Effector CD4-positive, alpha-beta T cell (primary cell): ENCODE measurements at places on chromosomes 6 and 20.

DNA sequence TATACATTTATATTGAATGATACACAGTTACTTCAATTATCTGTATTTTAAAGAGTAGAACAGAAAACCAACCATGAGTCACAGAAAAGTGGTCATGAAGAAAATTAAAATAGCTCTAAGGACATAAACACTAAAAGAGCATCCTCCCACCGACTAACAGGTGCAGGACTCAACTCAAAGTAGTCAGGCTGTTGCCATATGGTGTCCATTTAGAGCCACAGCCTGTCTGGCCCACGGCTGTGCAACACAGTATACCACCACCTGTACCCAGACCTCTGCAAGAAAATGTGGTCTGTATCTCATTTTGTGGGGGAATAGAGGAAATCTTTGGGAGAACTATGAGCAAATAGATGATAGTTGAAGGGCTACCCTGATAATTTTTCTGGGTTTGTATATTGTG is 449.8 kb upstream of the RNF217 start:
- no peak for DNase-seq

GRCh38 chr20:64161356-64162238 is 2.7 kb upstream of the MYT1 start:
- DNase-seq = no peak

GRCh38 chr6:170151804-170152123 is 139.1 kb downstream of the DLL1 start:
- DNase-seq = no peak

DNA sequence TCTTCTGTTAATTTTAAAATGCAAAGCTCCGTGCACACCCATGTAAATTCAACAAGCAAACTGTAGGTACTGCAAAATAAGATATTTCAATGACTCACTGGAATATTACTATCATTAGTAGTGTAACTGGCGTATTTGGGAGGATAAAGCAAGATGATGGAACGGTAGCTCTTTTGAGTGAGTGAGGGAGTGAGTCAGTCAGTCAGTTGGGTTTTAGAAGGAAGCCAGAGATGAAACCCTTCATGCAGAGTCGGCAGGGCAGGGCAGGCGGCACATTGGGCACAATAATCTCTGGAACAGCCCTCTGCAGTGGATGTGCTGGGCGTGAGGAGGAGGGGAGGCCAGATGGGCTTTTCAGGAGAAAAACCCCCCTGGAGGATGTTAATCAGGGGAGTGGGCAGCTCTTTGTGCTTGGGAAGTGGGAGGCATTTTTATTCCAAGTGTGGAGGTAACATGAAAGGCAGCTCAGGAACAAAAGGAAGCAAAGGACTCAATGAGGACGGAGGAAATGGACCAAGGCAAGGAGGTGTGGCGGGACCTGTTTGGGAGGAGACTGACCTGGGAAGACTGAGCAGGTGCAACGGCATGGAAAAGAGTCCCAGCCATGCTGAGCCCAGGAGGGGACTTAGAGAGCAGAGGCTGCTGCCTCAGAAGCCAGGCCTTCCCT is 171.2 kb downstream of the ZDHHC14 start:
- no peak for DNase-seq

DNA sequence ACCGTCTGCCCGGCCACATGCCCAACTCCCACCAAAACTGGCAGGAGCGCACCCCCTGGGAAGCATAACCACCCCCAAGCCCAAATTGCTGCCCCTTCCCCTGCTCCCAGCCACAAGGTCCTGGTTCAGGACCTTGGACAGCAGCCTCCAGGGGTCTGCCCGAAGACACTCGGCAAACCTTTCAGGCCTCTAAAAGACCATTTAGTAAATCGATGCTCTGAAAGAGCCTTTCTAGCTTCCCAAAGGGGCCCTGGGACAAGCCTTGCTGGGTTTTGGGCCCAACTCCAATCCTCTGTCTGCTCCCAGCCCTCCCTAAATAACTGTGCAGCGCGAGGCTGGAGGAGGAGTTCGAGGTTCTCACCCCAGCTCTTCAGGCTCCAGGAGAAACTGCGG is 30.5 kb downstream of the GRM4 start:
- peak; percentile 8 for DNase-seq

DNA sequence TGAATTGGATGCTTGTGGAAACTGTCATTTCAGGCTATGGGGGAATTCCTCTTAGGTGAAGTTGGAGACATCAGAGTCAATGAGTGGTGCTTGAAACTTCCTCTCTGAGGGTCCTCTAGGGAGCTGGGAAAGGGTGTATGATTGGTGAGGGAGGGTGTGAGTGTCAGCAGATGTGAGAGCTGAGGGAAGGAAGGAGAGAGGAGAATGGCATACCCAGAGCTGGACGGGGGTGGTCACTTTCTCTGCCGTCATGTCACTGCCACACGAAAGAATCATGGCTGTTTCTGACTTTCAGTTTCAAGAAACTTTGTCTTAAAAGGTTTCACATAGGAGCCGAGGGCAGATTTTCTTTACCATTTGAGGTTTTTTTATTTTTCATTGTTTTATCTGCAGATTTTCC is 50.3 kb downstream of the DEK start:
- no peak for DNase-seq

DNA sequence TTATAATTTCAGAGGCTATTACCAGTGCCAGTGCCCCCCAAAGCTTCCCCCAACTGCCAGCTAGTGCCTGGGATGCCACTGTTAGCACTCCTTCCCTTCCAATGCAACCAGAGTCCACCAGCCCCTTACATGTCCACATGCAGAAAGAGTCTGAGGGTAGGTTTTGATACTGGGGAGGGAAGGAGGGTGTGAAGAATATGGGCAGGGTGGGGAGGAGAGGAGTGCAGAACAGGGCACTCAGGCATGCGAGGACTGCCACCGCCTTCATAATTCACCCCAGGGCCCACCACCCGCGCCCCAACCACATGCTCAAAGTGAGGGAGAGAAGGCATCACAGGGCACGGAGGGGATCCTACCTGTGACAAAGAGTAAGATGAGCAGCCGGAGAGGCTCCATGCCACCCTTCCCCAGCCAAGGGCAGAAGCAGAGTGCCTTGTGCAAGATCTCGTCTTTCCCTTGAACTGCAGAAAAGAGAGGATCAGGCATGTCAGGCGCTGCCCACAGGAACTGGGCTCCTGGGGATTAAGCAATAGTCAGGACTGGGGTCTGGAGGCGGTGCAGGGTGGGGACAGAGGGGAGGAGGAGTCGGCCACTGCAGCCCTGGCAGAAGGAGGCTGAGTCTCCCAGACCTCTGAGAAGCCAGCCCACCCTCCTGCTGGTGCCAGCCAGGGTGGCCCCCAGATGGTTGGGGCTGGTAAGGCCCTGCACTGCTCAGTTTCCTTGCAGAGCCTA is at the start of gene TREM2:
TSS of gene TREM2 (minus strand) at position 430 of the 732 bp plus-strand sequence. CDS start at position 396, 34 bp downstream.
- DNase-seq = no peak

GRCh38 chr20:45781391-45781931 is 10.2 kb downstream of the WFDC3 start:
- no peak for DNase-seq

- DNase-seq = no peak
Measured at GRCh38 chr20:59807909-59808728, 125.3 kb downstream of the SYCP2 start.

- no peak for DNase-seq
Measured at GRCh38 chr6:73637404-73637803, 16.4 kb downstream of the SLC17A5 start.

DNA sequence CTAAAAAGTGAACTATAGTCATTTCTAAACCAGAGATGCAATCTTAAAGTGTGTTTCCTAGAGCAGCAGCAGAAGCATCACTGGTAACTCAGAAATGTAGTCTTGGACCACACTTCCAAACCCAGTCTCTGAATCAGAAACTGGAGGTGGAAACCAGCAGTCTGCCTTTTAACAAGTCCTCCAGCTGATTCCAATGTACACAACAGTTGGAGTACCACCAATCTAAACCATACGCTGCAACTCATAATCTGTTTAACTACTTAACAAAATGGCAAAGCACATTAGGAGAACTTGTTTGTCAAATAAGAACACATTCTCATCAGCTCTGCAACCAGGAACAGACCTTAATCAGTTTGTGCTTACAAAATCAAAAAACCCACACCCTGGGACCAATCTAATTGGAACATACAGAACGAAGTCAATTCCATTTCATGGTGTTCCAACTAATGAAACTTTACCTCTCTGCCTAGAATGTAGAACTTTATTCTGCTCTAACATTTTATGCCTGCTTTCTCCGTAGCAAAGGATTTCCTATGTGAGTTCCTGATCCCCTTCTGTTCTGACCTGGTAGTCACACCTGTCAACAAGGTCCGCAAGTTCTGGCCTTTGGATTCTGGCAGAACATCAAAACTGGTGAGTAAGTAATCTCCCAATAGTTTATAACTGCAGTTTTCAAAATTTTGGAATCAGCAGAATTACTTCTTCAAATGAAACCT is 390.4 kb downstream of the HTR1B start:
- DNase-seq = no peak

- no peak for DNase-seq
Measured at GRCh38 chr6:3607599-3607998, 143.9 kb downstream of the PXDC1 start.

DNA sequence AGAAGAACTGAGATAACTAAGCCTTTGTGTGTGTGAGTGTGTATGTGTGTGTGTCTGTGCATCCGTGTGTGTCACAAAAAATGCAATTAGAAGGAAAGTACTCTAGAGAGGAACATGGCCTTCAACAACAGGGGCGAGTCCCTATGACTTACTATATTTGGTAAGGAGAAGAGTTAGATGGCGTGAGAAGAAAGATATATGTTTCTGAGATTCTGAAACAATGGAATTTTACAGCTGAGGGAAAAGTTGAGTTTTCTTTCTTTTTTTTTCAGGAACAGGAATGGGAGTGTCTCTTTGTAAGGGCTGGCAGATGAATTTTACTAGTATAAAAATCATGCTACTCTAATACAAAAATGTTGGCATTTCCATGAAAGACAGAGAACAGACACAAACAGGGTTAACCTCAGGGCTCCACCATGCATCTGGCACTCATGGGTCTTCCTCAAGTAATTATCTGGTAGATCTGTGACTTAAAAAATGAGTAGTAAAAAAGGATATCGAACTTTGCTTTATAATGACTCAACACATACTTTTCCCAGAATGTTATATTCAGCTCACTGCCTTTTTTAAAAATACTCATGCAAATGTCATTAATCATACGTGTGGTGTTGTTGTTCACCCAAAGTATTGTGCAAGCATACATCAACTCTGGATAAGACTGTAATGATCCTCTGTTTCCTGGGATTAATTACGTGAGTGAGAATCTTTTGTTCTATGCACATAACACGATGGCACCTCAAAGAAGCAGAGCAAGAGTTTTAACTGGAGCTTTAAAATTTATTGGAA is 12.8 kb upstream of the SASH1 start:
- no peak for DNase-seq
